ENCODE measurements at places on chromosomes 12 and 14. TPM values are rescaled to one million over a fixed set of nuclear protein-coding genes. Genes with fewer than 3 reads are reported as not detected.
A peak's percentile ranks its signal among the peaks of the same experiment; 100 is the strongest.

GRCh38 chr12:67774983-67775587 is 126.5 kb downstream of the DYRK2 start:
- DNase-seq: no peak

DNA sequence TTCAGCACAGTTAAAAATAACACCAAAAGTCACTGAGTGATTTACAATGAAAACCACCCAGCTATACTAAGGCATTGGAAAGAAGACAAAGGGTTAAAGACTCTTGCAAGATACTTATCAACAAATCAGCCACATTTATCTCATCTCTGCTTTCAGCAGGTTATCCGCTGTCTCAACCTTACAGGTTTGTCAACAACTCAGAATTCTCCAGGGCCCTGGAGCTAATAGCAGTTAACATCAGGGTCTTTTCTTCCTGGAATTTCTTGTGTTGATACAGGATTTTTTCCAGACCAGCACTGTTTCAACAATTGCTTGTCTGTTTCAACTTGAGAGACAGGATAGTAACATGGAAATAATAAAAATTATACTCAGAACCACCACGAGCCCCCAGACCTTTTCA is 3.5 kb downstream of the PKP2 start:
- no peak for DNase-seq

PZP gene
- not detected for total RNA-seq

CBLN3 gene
- total RNA-seq: 2.8 TPM

GRCh38 chr12:26830783-26831551 is 2.0 kb downstream of the ITPR2 start:
- DNase-seq: no peak

DNA sequence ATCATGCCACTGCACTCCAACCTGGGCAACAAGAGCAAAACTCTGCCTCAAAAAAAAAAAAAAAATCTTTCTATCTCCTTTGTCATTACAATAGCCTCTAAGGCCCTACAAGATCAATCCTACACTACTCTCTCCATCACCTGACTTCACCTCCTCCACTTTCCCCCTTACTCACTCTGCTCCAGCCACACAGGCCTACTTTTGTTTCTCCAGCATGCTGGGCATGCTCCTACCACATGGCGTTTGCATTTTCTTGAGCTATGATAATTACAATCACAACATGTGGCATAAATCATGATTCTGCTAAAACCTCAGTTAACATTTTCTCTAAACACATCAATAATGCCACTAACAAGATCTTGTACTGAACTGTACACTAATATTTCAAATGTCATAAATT is 7.8 kb downstream of the PPP1R13B start:
- no peak for DNase-seq

DNA sequence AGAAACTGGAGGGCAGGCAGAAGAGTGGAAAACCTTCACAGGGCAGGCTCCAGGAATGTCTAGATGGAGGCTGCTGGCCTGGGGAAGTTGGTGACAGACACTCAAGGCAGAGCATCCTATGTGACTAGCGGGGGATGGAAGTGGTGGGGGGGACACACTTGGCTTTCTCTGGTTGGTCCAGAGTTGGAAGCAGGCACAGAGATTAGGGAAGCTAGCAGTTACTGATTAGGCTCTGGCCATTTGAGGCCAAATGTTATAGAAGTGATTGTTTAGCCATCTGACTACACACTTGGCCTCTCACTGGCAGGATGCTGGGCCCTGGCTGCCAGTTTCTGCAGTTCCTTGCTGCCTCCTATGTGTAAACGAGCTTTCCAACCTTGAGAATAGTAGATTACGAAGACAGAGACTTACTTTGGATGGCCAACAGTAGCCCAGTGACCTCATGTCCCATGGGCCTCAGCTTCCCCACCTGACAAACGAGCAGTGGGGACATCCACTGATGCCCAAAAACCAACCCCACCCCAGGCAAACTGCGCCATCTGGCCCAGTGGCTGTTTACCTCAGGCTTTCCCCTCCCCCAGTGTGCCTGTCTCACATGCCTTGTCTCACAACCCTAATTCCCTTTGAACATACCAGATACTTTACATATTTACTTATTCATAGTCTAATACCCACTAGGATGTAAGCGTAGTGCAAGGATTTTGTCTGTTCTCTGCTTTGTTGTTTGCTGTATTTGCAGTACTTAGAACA is 102.7 kb downstream of the PAPLN start:
- no peak for DNase-seq

C12orf76 gene
- 9.3 TPM for total RNA-seq

- no peak for DNase-seq
These were observed 10.4 kb downstream of the MAP4K5 start for GRCh38 chr14:50521912-50522341.

- no peak for DNase-seq
These were observed 34.6 kb downstream of the FMNL3 start for GRCh38 chr12:49672301-49673217.

GRCh38 chr12:82055391-82055790 is 296.2 kb upstream of the PPFIA2 start:
- no peak for DNase-seq

- DNase-seq: no peak
These were observed 8.7 kb upstream of the MYH6 start for GRCh38 chr14:23416801-23417200.

GRCh38 chr12:40010899-40011774 is 94.7 kb downstream of the SLC2A13 start:
- peak; percentile 35 for DNase-seq

GRCh38 chr14:76456200-76456599 is 80.3 kb downstream of the ESRRB start:
- DNase-seq: peak; percentile 7

GRCh38 chr14:54349713-54350112 is 47.1 kb upstream of the CDKN3 start:
- no peak for DNase-seq

DNA sequence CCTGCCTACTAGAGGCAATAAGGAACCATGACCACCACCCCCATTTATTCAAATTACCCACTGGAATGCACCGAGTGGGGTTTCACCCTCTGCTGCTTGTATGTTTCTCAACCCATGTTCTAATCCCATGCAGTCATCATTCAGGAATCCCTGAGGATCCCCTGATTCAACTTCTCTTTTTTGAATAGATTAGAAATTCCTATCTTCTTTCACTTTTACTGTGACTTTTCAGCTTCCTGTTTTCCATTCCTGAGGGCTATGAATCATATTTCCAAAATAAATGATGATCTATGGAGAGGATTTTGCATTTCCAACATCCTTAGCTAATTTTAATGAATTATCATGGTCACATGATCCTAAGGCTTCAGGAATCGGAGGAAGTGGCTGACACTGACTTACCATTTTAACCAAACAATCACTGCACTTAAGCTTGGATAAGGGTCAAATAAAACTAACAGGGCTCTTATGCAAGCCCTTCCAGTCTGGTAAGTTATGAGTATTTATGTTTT is 19.4 kb upstream of the P2RX4 start:
- DNase-seq: no peak

DNA sequence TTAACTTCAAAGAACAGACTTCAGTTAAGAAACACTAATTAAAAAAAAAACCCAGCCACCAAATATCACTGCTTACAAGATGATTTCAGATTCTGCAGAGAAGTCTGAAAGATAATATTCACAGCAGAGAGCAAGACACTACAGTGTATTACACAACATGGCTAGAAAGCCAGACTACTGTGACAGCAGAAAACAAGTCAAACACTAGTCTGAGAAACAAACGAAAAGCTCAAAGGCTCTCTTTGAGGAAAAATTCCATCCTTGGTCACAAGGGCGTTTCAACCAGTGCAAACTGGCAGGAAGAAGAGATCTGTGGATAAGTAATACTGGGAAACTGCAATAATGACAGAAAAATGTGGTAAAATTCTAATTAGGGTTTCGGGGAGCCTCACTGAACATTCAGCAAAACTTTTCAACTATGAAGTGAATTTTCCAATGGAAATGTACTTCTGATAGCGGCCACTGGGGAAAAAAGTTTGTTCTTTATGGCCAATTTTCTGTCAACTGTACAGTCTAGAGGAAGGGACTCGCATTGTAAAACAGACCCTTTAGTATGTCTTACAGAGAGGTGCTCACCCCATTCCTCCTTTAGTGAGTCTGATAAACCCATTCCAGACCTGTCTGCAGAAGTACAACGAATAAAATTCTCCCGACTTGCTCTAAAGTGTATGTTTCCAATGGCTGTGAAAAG is 50.4 kb downstream of the ACADS start:
- DNase-seq: no peak

GRCh38 chr12:122139941-122140340 is 34.1 kb downstream of the IL31 start:
- no peak for DNase-seq

- peak; percentile 62 for DNase-seq
These were observed 33.0 kb upstream of the CFAP54 start for GRCh38 chr12:96456265-96456974.

TARBP2 gene
- total RNA-seq: 42.4 TPM

DNA sequence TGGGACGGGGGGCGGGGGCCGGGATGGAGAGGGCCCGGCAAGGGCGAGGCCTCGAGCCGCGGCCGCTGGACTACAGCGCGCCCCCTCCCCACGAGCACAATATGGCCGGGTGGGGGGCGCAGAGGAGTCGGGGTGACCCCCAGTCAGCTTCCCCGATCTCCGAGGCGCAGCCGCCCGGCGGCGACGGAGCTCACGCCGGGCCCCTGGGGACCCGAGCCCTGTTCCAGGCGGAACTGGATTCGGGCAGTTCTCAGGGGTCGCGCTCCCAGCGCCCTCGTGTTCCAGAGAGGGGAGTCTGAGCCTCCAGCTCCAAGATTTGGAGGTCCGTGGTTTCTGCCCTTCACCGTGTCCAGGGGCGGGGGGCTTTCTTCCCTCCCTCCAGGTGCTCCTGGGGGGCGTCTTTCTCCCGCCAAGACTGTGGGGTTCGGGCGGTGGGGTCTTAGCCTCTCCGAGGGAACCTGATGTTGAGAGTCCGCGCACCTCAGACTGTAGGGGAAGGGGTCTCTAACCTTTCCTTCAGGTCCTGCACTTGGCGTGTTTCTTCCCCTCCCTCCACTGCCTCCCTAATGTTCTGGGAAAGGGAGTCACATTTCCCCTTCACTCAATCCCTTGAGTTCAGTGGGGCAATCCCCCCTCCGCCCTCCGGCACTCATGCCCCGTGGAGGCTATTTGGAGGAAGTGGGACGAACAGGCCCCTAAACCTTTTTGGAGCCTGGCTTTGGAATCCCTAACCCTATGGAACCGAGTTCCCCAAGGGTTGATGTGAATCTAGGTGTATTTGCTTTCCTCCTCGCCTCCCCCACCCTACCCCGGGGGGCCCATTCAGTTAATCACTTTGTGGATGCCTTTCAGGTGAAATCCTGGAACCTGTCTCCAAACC is 584 bp downstream of the ACVR1B start:
- no peak for DNase-seq

- DNase-seq: no peak
These were observed 184.4 kb downstream of the ITPR2 start for GRCh38 chr12:26648584-26648983.

- DNase-seq: no peak
These were observed 197.0 kb downstream of the CCER1 start for GRCh38 chr12:90757957-90758356.

SYT1 gene
- 0.28 TPM for total RNA-seq

- DNase-seq: no peak
These were observed 5.6 kb downstream of the TMEM119 start for GRCh38 chr12:108592033-108592909.

DNA sequence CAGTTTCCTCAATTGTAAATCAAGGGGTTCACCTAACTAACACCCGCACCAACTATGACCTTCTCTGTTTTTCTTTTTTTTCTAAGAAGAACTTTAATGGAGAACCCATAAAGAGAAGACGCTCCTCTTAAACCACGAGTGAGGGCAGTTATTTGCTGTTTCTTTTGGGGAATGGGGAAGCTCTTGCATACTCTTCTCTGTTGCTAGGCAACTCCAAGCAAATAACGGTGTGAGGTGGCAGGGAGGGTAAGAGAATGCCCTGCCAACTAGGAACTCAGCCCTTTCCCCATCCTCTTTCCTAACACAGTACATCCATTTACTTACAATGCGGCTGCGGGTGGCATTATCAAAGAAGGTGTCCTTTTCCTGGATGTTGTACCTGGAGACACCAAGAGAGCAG is 114.9 kb downstream of the ANO2 start:
- no peak for DNase-seq

DNA sequence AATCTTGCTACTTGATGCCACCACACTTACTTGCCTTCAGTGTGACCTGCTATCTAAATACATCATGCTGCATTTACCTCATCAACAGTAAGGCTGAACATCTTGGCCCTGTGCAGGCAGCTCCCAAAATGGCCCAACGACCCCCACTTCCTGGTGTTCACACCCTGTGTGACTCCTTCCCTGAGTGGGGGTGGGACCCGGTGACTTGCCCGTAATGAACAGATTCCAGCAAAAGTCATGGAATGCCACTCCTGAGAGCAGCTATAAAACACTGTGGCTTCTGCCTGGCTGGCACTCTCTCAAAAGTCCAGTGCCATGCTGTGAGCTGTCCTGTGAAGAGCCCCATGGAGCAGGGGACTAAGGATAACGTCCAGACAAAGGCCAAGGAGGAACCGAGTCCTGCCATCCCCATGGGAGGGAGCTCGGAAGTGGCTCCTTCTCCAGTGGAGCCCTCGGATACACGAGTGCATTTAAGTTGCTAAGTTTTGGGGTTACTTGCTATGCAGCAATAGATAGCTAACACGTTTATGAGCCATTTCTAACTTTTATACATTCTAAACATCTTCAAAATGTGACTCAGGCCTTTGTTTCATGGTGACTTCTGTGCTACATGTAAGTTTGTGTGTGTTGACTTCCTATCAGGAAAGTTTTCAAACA is 33.0 kb downstream of the P2RX2 start:
- no peak for DNase-seq

- DNase-seq: no peak
These were observed 1419.9 kb upstream of the TMEM132C start for GRCh38 chr12:126847005-126847629.
